GM23248 (cell line): ENCODE measurements at places on chromosomes 1 and 21.

DNA sequence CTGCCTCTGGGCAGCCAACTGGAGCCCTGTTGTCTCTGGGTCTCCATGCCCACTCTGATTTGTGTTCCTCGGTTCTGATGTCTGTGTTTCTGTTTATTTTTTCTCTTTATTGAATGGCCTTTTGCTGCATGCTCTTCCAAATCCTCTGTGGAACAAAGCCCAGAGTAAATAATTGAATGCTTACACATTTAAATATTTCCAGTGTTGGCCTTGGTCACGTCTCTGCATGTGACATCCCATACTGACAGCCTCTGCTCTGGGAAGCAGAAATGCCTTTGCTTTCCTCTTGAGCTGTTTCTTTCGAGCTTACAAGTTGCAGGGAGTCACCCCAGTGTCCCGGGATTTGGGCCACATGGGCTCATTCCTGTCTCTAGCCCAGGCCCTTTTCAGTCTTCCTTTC is 267.9 kb downstream of the PTPRU start:
- no peaks in the 10 kb centered on the region for H3K4me1 ChIP-seq
- H3K27ac ChIP-seq: no peak overlapping the region
- no peak overlapping the region for H3K4me3 ChIP-seq
- H3K27me3 ChIP-seq: peaks cover 26% of the 10 kb centered on the region

GRCh38 chr1:45282351-45282750 is 44.3 kb upstream of the HPDL start:
- no peaks in the 10 kb centered on the region for H3K4me1 ChIP-seq
- H3K36me3 ChIP-seq: no peaks in the 10 kb centered on the region
- H3K4me3 ChIP-seq: no peak overlapping the region
- no peak for DNase-seq

GRCh38 chr21:34883491-34884271 is 165.4 kb downstream of the RUNX1 start:
- peaks cover 58% of the 10 kb centered on the region for H3K36me3 ChIP-seq
- peak overlapping the region; percentile 99 for H3K27ac ChIP-seq
- H3K27me3 ChIP-seq: no peaks in the 10 kb centered on the region
- peak overlapping the region; percentile 97 for H3K4me3 ChIP-seq

DNA sequence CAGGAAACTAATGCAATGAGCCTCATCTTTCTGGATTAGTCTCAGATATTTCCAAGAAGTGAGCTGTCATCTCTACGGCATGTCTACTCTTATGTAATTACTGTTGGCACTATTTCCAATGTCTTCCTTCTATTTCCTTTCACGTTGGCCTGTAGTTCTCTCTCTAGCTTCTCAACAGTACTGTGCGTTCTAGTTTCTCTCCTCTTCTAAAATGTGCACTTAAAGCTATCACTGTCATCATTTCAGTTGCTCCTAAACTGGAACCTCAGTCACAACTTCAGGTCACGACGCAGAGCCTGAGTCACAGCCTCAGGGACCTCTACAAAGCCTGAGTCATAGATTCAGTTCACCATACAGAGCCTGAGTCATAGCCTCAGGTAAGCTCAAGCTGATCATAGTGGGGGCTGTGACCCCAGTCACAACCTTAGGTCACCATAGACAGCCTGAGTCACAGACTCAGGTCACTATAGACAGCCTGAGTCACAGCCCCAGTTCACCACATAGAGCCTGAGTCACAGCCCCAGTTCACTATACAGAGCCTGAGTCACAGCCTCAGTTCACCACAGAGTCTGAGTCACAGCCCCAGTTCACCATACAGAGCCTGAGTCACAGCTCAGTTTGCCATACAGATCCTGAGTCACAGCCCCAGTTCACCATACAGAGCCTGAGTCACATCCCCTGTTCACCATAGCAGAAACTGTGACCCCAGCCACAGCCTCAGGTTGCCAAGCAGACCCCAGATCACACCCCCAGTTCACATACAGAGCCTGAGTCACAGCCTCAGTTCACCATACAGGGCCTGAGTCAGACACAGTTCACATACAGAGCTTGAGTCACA is 13.0 kb downstream of the WNT9A start:
- DNase-seq: peak; percentile 93
- no peak overlapping the region for H3K4me3 ChIP-seq
- peak overlapping the region; percentile 80 for H3K27ac ChIP-seq
- no peaks in the 10 kb centered on the region for H3K4me1 ChIP-seq

DNA sequence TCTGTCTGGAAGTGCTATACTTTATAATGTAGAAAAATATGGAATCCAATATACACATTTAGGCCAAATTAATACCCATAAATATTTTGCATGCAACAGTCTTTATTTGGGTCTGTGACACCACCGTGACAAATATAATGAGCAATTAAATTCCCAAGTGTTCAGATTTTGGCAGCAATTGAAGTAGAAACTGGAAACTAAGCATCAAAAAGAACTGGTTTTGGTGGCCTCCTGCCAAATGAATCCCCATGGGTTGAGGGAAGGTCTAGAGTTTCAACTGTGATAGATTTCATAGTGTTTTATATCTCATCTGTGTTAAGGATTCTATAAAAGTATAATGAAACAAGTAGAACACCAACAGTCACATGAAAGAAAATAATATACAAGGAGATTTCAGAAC is 88.4 kb downstream of the DPYD start:
- no peak overlapping the region for H3K27ac ChIP-seq
- no peaks in the 10 kb centered on the region for H3K27me3 ChIP-seq
- H3K4me1 ChIP-seq: no peaks in the 10 kb centered on the region; the same call in 1 of the 2 replicates

- no peaks in the 10 kb centered on the region for H3K4me1 ChIP-seq
- no peak overlapping the region for H3K27ac ChIP-seq
- H3K4me3 ChIP-seq: peak overlapping the region; percentile 63
- no peaks in the 10 kb centered on the region for H3K27me3 ChIP-seq
These were observed 29.0 kb upstream of the PPM1J start for GRCh38 chr1:112744009-112744578.

- H3K4me1 ChIP-seq: peaks cover 9% of the 10 kb centered on the region
- DNase-seq: no peak
- no peak overlapping the region for H3K4me3 ChIP-seq
- H3K27me3 ChIP-seq: no peaks in the 10 kb centered on the region
- no peak overlapping the region for H3K27ac ChIP-seq
These were observed 37.3 kb upstream of the LBR start for GRCh38 chr1:225464851-225465792.

DNA sequence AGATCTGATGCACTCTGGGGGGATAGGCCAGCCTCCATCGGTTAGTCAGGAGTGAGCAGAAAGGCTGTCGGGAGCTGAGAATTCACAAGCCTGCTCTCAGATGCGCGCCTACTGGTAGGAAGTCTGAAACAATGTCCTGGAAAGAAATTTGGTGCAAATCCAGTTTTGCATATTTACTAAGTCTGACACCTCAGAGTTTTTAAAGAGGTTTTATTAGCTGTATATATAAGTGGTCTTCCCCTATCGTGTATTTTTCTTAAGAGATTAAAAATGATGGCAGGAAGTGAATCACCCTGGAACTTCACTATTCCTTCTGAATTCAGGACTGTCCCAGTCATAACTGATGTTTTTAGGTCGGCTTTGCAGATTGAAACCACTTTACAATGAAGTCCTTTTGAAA is 99.8 kb upstream of the C1orf105 start:
- H3K27me3 ChIP-seq: no peaks in the 10 kb centered on the region
- peak overlapping the region; percentile 94 for H3K27ac ChIP-seq
- peaks cover 44% of the 10 kb centered on the region for H3K4me1 ChIP-seq
- peak; percentile 66 for DNase-seq

- no peaks in the 10 kb centered on the region for H3K27me3 ChIP-seq
- 0 out of 2 replicates have a peak, but pooled peaks cover 4% of the 10 kb centered on the region for H3K4me1 ChIP-seq
- no peak overlapping the region for H3K27ac ChIP-seq
- no peaks in the 10 kb centered on the region for H3K36me3 ChIP-seq
- no peak overlapping the region for H3K4me3 ChIP-seq
- no peak for DNase-seq
These were observed 9.3 kb downstream of the FTCD start for GRCh38 chr21:46145840-46146691.

- H3K36me3 ChIP-seq: peaks cover 25% of the 10 kb centered on the region; the same call in 1 of the 2 replicates
- H3K27me3 ChIP-seq: no peaks in the 10 kb centered on the region
- no peak for DNase-seq
- no peak overlapping the region for H3K4me3 ChIP-seq
- H3K4me1 ChIP-seq: peaks cover 3% of the 10 kb centered on the region; the same call in 1 of the 2 replicates
These were observed 51.2 kb downstream of the DIP2A start for GRCh38 chr21:46509741-46510502.

DNA sequence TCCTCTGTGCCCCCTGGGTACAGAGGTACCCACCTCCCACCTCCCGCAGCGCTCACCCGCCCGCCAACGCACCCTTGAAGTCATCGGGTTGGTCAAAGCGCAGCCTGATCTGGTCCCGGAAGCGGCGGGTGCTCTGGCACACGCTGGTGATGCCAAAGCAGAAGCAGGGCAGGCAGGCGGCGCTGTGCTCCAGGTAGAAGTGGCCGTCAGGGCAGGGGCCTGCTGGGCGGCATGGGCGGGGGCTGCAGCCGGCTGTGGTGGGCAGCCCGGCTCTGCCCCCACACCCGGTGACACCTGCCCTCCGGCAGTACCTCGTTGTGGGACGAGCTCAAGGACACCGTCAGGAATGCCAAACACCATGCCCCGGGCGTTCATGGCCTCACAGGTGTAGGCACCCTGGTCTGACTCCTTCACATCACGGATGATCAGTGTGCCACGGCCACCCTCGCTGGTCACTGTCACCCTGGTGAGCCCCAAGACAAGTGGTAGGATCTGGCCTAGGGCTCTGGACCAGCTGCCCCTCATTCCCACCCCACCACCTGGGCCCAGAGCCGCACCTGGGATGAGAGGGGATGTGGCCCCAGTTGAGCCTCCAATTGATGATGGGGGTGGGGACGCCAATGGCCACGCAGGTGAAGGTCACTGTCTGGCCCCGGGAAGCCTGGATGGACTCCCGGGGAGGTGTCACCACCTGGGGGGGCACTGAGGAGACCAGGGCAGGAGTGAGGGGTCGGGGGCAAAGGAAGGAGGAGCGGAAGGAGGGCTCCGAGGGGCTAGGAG is 52.5 kb downstream of the HSPG2 start:
- no peak overlapping the region for H3K27ac ChIP-seq
- no peaks in the 10 kb centered on the region for H3K27me3 ChIP-seq
- H3K36me3 ChIP-seq: peaks cover 39% of the 10 kb centered on the region
- no peaks in the 10 kb centered on the region for H3K4me1 ChIP-seq

DNA sequence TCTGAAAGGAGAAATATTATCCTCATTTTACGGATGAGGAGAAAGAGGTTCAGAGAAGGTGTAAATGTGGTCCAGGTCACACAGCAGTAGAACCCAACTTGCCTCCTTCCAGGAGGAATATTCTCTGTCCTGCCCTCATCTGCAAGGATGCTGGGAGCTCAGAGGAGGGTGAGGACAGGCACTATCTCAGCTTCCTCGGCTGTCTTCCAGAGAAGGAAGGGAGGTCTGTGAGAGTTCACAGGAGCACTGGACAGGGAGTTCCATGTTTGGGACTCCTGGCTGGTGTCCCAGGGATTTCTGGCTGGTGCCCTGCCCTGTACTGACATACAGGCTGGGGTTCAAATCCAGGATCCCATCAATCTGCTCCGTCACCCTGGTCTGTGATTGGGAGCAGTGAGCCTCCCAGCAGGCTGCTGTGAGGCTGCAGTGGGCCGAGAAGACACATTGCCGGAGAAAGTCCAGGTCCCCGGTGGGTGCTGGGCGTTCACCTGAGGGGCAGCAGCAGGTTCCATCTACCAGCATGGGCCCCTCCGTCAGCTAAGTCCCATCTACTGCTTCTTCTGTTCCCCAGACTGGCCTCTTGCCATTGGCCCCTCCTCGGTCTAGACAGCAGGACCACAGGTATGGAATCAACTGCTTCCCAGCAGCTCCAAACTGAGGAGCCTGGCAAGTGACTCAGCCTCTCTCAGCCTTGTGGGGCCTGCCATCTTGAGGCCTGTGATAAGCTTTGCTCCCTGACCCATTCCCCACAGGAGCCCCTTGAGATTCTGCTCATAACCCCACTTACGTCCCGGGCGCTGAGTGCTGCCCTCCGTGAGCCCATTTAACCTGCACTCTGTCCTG is 8.5 kb upstream of the BSND start:
- H3K36me3 ChIP-seq: no peaks in the 10 kb centered on the region
- DNase-seq: peak; percentile 17
- no peaks in the 10 kb centered on the region for H3K4me1 ChIP-seq
- no peaks in the 10 kb centered on the region for H3K27me3 ChIP-seq
- H3K27ac ChIP-seq: no peak overlapping the region

DNA sequence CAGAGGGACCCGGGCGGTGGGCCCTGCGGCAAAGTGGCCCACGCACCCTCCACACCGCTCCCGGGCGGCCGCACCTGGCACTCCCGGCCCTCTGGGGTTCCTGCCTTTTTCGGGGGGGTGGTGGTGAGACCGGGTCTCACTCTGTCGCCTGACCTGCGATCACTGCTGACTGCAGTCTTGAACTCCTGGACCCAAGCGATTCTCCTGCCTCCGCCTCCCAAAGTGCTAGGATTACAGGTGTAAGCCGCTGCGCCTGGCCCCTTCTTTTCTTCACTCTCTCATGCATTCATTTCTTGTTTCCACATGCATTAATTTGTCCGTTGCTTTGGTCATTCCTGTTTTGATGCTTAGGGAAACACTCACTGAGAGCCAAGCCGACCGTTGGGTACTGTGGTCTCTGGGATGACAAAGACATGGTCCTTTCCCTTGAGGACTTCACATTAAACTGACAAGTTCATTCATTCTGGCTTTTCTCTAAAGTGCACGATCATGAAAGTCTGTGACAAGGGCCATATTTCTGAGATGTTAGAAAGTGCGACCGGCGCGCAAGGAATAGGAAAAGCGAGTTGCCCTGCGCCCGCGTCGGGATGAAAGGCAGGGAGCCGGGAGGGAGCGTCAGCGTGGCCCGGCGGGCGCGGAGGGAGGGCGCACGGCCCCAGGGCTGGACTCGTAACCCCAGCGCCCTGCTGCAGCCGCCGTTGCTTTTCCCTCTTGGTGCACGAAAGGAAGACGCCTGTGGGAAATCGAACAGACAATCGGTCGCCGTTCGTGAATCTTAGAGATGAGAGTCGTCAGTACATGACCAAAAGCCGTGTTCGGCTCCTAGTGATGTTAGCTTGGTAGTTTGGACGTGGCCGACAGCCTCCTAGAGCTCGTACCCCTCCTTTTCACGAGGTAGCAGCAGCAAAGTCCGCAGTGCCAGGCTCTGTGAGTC is 1.0 kb upstream of the MCOLN2 start:
- H3K36me3 ChIP-seq: no peaks in the 10 kb centered on the region
- peaks cover 37% of the 10 kb centered on the region for H3K27me3 ChIP-seq
- DNase-seq: peak; percentile 60
- H3K4me1 ChIP-seq: peaks cover 5% of the 10 kb centered on the region; the same call in 1 of the 2 replicates

GRCh38 chr1:175863299-175864050 is 120.1 kb upstream of the TNR start:
- no peaks in the 10 kb centered on the region for H3K36me3 ChIP-seq
- no peaks in the 10 kb centered on the region for H3K4me1 ChIP-seq
- no peak for DNase-seq
- H3K27me3 ChIP-seq: peaks cover 14% of the 10 kb centered on the region; the same call in 1 of the 2 replicates
- no peak overlapping the region for H3K4me3 ChIP-seq

DNA sequence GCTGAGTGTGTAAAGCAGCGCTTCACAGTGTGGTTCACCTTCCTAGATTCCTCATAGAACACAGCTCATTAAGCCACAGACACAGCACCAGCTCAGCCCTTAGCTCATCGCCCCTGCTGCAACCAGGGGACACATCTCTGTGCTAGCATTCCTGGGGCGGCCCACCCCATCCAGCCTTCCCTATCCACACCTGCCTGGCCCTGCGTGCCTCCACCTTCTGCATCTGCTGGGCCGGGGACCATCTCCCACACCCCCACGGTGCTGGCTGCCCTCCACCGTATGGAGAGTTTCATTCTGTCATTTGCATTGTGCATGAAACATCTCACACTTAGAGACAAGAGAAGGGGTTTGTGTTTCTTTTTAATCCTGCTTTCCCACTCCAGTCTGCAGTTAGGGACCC is 35.8 kb upstream of the PRSS38 start:
- no peak for DNase-seq
- no peak overlapping the region for H3K4me3 ChIP-seq
- H3K36me3 ChIP-seq: no peaks in the 10 kb centered on the region
- H3K27me3 ChIP-seq: no peaks in the 10 kb centered on the region
- peaks cover 38% of the 10 kb centered on the region for H3K4me1 ChIP-seq
